ENCODE measurements at places on chromosomes 4 and X.

DNA sequence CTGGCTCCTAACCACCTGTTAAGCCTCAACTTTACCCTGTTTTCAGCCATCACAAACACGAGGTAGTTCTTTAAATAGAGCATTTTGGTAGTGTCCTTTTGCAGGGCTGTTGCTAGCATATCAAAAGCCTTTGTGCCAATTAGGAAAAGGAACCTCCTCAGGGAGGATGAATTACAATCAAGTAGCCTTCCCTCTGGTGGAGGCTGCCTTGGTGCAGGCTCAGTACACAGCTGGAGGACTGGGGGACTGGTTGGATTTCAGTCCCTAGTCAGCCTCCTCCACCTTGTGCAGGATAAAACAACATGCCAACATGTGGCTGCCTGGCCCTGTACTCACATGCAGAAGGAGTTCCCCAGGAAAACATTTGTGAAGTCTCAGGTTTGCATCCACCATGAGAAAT, 53.1 kb downstream of the RASGEF1B start:
- DNase-seq: no peak

DNA sequence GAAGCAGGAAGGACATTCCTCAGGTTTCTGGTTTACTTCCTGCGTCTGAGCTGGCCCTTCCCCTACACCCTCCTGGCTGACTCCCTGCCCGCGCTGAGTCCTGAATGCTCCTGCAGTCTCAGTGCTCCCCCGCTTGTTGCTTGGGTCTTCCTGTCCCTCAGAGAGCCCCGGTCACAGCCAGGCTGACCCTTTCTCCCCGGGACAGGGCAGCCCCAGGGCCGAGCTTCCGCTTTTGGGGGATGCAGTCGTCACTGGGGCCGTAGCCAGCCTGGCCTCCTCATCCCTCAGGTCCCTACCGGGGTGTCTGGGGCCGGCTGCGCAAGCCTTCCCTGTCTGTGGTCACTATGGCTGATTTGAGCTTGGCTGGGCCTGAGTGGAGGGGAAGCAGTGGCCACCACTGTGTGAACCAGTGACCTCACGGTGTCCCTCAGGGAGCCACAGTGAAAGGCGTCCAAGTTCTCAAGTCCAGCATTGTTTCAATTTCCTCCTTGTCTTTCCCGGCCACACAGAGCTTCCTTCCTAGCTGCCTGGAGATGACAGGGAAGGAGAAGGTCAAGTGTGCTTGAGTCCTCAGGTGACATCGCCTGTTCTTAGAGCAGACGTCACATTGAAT, 34.1 kb upstream of the ASMTL start:
- no peak for DNase-seq

- DNase-seq: no peak
Measured at GRCh38 chr4:130023088-130023487, 927.1 kb downstream of the C4orf33 start.

DNA sequence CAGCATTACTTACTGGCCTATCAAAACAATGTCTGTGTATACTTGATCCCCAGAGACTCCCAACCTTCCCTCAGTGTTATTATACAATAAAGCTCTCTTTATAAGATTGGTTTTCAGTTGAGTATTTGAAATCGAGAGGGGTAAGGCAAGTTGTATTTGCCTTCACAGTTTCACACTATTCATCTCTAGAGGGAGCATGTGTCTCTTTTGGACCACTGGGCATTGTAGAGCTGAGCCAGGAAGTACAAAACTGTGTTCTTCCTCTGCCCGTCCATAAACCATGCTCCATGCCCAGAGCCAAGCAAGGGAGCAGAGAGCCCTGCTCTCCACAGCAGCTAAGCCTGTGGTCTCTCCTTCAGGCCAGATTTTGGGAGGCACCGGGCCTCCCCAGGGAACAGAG, 61.5 kb upstream of the HHIP start:
- DNase-seq: no peak
